RWPE2 (cell line): ENCODE measurements at places on chromosomes 1 and 21.
A peak's percentile ranks its signal among the peaks of the same experiment; 100 is the strongest.

GRCh38 chr1:179591592-179592580 is at the start of gene TDRD5:
Gene TDRD5, plus strand, starts transcription at chr1:179591832. Its CDS starts 784 bp downstream, at chr1:179592616.
- no peak for DNase-seq

GRCh38 chr21:33401630-33401992 is 1.6 kb upstream of the IFNGR2 start:
- DNase-seq = no peak

- DNase-seq = no peak
Measured at GRCh38 chr1:193807208-193807607, 620.8 kb upstream of the B3GALT2 start.

DNA sequence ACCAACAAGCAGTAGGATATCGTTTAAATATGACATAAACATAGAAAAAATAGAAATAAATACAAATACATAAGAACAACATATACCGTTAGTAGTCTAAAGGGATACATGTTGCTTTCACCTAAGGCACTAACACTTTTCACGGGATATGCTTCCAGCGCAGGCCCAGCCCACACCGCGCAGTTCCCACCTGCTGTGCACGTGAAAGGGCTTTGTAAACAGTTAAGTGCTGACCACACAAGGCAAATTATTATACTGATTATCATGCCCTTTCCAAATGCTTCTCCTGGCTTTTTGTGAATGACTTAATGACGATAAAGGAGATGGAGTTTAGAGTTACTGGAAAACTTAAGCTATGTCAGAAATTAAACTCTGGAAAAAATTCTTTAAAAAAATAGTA is 11.3 kb upstream of the IL22RA1 start:
- DNase-seq = no peak

DNA sequence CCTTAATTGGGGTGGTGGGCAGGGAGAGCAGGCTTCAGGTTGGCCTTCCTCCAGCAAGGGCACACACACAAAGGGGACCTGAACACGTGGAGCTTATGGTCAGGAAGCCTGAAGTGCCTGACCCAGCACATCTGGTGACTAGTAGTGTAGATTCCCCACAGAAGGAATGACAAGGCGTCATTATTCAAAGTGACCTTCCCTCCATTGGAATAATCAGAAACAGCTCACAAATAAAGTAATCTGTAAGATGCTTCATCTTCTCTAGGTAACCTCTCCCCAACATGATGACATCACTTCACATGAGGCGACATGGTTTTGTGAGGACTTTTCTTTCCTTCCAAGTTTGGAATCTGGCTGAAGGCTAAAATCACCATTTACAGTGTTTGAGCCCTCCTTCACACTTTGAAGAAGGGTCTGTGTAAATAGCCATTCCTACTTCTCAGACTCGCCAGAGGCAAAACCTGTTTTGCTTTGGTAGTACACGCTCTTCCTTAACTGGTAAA is 32.8 kb upstream of the ERG start:
- no peak for DNase-seq

DNA sequence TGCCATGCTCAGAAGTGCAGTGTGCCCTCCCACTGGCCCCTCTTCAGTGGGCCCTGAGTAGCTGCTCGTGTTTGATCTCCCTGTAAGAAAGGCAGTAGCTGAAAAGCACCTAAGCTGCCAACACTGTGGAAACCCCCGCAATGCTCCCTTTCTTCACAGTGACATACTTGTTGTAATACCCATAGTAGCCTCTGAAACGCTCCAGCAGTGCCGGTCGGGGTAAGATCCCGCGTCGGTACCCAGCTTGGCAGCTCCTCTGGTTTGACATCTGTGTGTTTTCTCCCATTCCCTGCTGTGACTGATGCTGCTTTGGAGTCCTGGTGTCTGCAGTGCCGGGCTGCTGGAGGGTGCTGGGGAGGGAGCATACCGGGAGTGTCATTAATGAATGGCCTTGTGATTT is 3.6 kb downstream of the CHAF1B start:
- DNase-seq = no peak

- no peak for DNase-seq
Measured at GRCh38 chr1:196400478-196401451, 207.5 kb downstream of the KCNT2 start.

- no peak for DNase-seq
Measured at GRCh38 chr1:192243721-192244120, 73.1 kb upstream of the RGS21 start.

DNA sequence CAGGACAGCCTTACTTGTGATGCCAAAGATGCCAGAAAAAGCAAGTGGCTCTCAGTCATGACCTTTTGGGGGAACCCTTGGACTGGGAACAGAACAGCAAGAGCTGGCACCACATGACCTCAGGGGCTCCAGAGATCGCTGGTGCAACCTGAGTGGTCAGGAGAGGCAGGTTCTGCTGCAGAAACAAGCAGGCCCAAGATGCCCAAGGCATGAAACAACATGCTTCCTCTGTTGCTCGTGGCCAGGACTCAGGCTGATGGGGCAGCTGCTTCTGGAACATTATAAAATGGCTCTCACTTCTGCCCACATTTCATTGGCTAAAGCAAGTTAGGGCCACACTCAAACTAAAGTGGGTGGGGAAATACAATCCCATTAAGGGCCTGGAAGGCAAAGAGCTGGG is 17.7 kb upstream of the CLSTN1 start:
- DNase-seq = peak; percentile 28

DNA sequence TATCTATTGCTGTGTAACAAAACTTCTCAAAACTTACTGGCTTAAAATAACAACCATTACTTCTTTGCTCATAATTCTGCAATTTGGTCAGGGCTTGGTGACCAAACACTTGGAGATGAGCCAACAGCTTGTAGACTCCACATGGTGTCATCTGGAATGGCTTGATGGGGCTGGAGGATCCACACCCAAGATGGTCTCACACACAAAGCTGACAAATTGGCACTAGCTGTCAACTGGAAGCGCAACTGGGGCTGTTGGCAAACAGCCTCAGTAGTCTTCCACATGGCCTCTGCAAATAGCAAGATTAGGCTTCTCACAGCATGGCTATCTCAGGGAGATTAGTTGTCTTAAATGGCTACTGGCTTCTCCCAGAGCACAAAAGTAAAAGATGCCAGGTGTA is 27.1 kb upstream of the MTF2 start:
- no peak for DNase-seq

DNA sequence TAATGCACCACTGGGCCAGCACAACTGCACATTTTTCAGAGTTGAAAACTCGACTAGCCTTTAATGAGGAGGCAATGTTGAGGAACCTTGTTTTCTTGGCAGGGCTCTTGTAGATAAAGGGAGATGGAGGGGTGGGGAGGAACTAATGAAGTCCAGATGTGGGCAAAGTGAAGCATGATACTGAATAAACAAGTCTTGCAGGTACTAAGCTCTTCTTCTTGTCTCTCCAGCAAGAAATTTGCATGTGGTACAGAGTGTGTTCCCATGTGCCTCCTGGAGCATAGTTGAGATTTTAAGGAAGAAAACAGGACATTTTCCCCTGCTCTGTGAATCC is 47.0 kb downstream of the PLPP3 start:
- no peak for DNase-seq

DNA sequence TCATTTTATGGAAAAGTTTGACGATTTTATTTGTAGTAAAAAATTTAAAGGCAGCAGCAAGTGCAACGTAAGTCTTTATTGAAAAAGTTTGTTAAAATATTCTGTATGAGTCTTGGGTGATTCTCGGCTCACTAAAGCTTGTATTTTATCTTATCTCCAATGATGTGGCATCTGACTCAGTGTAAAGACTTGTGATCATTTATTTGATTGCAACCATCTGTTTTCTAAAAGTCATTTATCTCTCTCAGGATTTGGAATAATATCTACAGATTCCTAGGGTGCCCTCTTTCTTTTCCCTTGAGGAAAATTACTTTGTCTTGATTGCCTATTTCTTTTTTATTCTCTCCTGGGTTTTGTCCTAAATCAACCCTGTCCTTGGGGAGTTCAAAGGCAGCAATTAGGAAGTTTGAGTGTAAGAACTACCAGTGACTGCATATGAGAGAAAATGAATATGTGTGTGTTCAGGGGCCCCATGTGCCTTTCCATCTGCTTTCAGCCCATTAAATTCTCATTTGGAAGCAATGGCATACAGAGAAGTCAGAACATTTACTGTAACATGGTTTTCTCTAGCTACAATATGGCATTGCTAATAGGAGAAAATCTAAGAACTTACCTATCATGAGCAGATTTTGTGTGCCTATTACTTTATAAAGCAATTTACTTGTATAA is 575.0 kb upstream of the CHRM3 start:
- no peak for DNase-seq

DNA sequence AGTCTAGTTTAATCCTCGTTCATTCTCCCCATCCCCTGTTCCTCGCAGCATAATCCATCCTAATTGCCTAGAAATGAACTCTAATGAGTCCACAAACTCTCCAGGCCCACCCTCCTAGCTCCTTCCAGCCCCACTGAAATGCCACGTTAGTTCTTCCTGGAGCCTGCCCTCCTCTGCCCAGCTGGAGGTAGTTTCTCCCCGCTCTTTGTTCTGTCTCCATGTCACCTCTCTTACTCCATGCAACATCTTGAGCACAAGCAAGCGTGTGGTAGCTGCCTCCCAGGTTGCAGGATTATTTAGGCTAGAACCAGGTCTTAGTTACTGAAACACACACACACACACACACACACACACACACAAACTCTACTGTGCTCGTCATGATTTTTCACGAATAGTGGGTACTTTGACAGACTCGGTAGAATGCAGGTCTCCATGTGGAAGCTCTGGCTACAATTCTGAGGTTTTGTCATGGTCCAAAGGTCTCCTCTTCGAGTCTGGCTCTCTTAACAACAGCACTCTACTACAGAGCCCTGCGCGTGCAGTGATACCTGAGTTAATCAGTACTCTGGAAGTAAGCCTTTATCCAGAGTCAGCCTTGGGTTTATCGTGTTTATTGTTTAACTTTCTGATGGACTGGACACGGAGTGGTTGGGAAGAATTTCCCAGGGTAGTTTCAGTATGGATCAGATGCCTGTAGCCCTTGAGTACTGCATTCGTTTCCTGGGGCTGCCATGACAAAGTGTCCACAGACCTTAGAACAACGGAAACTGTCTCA is 27.5 kb downstream of the HUNK start:
- no peak for DNase-seq

GRCh38 chr1:103460511-103460910 is 65.0 kb upstream of the RNPC3 start:
- no peak for DNase-seq

DNA sequence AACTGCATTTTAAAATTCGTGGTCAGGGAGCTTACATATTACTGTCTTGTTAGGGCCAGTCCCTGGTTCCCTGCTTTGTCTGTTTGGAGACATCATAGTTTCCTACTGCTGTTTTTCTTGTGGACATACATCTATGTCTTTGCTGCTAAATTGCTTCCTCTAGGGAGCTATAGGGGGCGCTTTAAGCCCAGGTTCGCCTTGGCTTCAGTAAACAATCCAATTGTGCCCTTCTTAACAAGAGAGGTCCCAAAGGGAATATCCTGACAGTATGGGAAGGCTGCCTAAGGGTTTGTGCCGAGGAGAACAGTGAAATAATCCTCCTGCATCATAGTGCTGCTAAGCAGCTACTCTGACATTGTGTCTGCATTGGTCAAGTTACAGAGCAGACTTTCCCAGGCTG is 112.5 kb downstream of the USH2A start:
- no peak for DNase-seq

GRCh38 chr1:196425513-196425912 is 182.7 kb downstream of the KCNT2 start:
- no peak for DNase-seq

GRCh38 chr1:170168265-170168664 is 22.5 kb downstream of the NTMT2 start:
- DNase-seq = no peak

GRCh38 chr1:31181515-31182343 is 58.0 kb downstream of the NKAIN1 start:
- DNase-seq = no peak

GRCh38 chr1:42260376-42261070 is 74.5 kb downstream of the FOXJ3 start:
- no peak for DNase-seq
